ENCODE measurements at places on chromosomes 11 and 22. TPM values are rescaled to one million over a fixed set of nuclear protein-coding genes. Genes with fewer than 3 reads are reported as not detected.

CLMP gene
- total RNA-seq: 6.0 TPM

SART1 gene
- 24.5 TPM for total RNA-seq

BAD gene
- total RNA-seq: 90.1 TPM

MYO7A gene
- total RNA-seq: 4.4 TPM

SLC22A8 gene
- not detected for total RNA-seq

- no peak for DNase-seq
Observed at GRCh38 chr11:101288392-101288791, 158.8 kb upstream of the PGR start.

GRCh38 chr22:20422271-20423007 lies 15.2 kb downstream of the SCARF2 start:
- DNase-seq: no peak

DNA sequence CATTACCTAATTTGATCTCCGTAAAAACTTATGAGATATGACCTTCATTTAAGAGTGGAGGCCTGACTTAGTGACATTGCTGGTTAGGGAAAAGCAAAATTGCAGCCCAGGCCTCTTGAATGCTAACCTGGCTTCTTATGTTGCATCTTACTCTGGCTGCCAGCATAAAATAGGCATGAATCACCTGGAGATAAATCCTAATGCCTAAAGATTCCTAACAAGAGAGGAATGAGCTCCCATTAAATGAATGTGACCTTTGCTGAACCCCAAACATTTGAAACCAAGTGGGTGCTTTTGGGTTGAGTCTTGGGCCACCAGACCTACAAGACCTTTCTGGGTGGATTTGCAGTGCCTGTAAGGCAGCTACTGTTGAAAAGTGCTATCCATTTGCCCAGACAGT lies 1145.6 kb upstream of the TENM4 start:
- DNase-seq: no peak

DNA sequence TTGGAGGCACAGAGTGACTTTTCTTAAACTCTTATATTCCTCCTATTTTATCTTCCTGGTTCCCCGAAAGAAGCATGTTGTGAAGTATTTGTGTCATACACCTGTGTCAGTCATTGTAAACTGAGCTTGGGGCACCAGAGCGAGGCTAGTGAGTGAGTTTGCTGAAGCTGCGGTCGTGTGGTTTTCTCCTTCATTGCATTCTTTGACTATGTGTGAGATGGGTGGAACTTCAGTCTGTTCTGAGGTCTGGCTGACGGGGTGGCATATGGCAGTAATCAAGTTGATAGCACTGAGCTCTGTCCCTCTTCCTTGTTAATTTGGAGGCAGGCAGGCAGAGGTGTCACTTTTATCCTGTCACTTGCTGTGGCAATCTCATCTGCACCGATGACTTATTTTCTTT lies 4.2 kb downstream of the VPS26B start:
- no peak for DNase-seq

GRCh38 chr11:78061088-78061920 lies 2.4 kb upstream of the THRSP start:
- peak; percentile 82 for DNase-seq

GRCh38 chr22:23826510-23827350 lies 12.1 kb downstream of the DERL3 start:
- peak; percentile 43 for DNase-seq

DNA sequence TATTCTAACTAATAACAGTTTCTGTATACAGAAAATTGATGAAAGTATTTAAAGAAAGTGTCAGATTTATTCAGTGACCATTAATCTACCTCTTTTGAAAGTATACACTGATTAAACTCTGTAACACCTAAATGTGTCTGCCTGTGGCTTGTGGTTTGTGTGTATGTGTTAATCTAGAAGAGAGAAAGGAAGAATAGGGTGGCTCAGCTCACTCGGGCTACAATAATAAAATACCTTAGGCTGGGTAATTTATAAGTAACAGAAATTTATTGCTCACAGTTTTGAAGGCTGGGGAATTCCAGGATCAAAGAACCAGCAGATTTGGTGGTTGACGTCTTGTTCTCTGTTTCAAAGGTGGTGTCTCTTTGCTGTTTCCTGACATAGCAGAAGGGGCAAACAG lies 13.6 kb upstream of the OR5AS1 start:
- DNase-seq: no peak

DNA sequence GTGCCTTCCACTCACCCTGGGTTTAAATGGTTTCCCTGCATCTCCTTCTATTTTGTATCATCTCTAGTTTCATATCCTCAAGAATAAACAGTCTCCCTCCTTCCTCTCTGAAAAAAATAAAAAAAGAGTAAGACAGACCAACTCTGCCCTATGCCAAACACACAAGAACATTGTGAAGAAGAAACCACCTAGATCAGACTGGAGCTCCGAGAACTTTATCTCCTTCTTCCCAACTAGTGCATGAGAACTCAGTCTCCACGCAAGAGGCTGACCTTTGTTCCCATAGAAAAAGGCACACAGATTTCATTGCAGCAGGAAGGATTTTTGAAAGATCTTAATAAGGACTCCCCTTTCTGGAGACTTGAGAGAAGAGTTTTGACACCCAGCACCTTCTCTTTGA lies 8.7 kb upstream of the PEX26 start:
- DNase-seq: no peak

- DNase-seq: peak; percentile 50
Observed at GRCh38 chr11:128482512-128483191, 104.7 kb downstream of the ETS1 start.

- DNase-seq: no peak
Observed at GRCh38 chr11:65260756-65261590, 789 bp upstream of the POLA2 start.

DNA sequence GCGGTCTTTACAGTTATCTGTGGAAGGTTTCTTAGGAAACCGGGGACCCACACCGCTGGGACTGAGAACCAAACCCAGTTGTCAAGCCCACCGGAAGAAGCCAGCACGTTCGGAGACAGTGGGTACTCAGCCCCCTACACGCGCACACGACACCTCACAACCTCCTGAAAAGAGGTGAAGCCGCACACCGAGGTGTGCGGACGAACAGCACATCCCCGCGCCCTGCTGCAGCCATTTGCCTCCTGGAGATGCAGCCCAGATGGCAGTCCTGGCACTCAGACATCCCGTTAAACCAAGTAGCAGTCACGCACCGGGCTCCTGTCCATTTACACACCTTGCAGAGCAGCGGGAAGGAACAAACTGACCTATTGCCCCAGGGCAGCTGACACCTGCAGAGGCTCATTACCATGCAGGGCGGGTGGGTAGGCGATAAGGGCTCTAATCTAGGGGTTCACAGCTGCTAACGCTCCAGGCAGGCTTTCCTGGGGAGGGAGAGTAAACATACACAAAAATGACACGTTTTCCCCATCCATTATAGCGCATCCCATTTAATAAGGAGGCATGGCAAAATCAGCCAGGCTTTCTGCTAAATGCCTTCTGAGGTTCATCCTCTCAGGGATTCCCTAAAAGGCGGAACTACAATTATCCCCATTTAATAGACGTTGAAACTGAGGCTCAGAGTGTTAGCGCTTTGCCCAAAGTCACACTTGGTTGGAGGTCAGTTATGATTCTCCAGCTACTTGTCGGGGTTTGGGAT lies 864 bp upstream of the EHBP1L1 start:
- no peak for DNase-seq

DNA sequence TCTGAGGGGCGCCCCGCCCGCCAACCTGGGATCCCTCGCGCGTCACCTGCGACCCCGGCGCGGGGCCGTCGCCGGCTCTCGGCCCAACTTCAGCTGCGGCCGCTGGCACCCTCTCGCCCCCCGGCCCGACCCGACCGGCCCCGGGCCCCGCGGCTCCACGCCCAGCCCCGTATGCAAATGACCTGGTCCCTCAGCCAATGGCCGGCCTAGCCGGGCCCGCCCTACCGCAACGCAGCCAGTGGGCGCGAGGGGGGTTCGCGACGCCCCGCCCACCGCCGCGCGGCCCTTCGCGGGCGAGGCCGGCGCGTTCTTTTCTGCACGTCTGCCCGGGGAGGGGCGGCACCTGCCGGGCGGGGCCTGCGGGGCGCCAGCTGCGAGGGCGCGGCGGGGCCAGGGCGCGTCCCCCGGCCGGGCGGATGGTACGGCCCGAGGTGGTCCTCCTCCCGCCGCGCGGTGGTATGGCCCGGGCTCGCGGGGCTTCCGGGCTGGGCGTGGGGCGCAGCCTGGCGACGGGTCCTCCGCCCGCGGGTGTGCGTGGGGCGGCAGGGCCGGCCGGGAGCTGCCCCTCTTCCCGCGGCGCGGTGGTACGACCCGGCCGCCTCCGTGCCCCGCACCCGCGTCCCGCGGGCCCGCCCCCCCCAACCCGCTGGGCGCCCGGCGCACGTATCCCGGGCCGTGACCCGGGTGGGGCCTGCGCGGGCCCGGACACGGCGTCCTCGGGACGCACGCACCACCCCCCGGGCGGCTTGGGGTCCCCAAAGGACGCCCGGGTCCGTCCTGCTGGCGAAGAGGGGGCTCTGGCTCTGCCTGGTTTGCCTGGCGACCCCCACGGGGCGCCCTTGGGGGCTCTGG lies 7.7 kb upstream of the PHRF1 start:
- DNase-seq: peak; percentile 96

Measured in Right ventricle myocardium superior (tissue), 1 donor.